ENCODE measurements at places on chromosomes 2 and 18.

GRCh38 chr18:52367953-52368742, 28.2 kb downstream of the DCC start:
- no peak for DNase-seq

DNA sequence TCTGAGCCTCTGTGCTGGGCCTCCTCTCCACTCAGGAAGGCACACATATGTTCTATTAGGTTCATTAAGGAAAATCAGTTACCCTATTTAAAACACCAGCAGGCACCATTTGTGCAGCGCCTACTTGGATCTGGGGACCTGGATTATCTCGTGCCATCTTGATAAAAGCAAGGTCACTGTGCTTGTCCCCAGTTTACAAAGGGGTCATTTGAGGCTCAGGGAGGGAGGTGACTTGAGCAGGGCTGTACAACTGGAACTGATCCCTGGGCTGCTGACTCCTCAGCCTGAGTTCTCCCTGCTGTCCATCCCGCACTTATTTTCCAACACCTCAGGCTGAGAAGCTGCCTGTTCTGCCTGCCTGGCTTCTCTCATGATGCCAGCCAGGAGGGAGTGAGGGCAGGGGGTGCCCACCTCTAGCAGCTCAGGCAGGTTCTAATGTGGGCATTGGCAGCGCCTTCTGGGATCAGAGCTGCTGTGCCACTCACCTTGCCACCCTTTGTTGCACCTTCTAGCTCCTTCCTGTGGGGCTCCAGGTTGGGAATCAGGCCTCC, 120.3 kb downstream of the GLI2 start:
- DNase-seq: no peak

- no peak for DNase-seq
Measured at GRCh38 chr18:5302606-5303005, 7.1 kb upstream of the ZBTB14 start.

- DNase-seq: no peak
Measured at GRCh38 chr2:237232166-237232565, 146.5 kb downstream of the COPS8 start.

- DNase-seq: no peak
Measured at GRCh38 chr2:50658883-50659282, 373.0 kb downstream of the NRXN1 start.

GRCh38 chr2:27123302-27124150, at the start of gene ABHD1:
Gene ABHD1, plus strand, starts transcription at chr2:27123815. Its CDS starts 134 bp downstream, at chr2:27123949.
- DNase-seq: peak; percentile 41
